NCI-H2081 (cell line): ENCODE measurements at places on chromosomes 6 and 20.

DNA sequence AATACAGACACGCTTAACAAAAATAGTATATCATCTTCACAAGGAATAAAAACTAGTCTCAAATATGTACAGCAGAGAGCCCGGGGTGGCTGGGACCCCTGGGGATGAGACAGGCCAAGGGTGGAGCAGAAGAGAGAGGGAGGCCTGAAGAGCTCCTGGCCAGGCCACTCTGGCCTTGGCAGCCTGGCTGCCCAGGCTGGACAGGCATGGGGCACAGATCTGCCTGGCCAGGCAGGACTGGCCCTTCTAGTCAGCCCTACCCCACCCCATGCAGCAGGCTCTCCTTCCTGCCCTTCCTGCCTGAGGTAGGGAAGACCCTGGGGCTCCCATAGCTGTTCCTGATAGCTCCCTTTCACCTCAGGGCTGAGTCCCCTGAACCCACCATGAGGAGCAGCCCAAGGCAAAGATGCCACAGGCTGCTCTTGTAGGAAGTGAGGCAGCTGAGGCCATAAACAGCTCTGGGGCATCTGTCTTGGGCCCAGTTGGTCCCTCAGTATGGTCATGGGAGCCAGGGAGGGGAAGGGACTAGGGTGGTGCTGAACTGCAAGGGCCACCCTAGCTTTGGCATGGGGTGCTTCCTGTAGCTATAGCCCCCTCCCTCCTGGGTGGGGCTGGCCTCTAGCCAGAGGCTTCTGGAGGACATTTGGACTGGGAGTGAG lies 27.1 kb downstream of the COX4I2 start:
- DNase-seq = no peak

GRCh38 chr20:54165803-54166202 lies 8.0 kb downstream of the CYP24A1 start:
- DNase-seq = no peak

DNA sequence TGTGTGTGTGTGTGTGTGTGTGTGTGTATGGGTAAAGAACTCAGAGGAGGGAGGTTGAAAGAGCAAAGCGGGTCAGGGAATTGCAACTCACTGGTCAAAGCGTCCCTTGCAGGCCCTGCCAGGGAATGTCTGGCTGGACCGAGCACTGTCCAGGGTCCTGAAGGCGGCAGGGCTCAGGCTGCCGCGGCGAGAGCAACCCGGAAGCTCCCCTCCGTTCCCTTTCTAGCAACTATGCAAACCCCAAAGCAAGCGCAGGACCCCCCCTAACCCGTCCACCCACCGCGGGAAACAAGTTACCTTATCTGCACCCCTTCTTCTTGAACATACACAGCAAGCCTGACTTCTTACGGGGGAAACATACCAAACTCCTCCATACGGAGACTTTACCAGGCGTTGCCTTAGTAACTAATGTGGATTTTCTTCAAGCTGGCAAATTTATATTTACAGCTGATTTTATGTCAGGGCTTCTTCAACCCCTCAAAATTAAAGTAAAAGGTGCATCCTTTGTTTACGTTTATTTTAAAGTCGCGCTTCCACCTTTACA lies 538 bp upstream of the GRM1 start:
- DNase-seq = no peak

DNA sequence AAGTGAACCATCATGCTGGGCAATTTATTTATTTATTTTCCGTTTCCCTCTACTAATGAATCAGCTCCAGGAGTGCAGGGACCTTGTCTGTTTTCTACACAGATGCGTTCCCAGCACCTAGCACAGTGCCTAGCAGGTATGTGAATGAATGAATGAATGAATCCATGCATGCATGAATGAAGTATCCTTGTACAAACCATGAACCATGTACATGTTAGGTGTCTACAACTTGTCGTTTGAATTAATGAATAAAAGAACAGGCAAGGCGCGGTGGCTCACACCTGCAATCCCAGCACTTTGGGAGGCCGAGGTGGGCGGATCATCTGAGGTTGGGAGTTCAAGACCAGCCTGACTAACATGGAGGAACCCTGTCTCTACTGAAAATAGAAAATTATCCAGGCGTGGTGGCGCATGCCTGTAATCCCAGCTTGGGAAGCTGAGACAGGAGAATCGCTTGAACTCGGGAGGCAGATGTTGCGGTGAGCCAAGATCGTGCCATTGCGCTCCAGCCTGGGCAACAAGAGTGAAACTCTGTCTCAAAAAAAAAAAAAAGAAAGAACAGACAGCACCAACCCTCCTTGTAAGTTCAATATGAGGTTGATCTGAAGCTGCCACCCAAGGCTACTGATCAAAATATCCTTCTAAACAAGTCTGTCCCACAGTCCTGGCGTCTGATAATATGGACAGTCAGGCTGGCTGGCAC lies 27.3 kb upstream of the SLC9A8 start:
- DNase-seq = no peak

GRCh38 chr6:17836293-17836692 lies 129.6 kb upstream of the NUP153 start:
- no peak for DNase-seq

GRCh38 chr20:55437798-55438415 lies 567.4 kb downstream of the CBLN4 start:
- peak; percentile 81 for DNase-seq

GRCh38 chr6:140027219-140027618 lies 652.8 kb upstream of the CITED2 start:
- DNase-seq = no peak

DNA sequence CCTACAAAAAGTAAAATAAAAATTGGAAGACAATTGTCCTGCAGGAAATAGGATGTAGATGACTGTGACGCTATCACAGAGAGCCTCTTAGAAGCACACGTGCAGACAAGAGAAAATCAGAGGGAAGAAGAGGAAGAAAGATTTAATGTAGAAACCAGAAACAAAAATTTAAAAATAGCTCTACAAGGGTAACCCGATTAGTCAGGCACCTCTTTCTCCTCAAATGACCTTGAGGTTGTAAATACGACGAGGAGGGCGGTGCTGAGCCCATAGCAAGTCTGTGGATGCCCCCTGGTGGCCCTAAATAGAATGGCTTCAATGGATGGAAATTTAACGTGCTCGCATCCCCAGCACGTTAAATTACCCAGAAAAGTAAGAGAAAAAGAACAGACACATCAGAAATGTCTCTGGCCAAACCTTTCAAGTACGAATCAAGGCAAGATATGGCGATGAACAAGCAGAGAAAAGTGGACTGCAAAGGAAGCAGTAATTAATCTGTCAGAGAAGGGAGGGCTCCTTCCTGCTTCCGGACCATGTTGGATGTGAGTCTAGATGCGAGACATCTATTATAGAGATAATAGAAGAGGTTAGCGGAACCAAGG lies 4.2 kb upstream of the PRPH2 start:
- peak; percentile 77 for DNase-seq

- DNase-seq = no peak
Observed at GRCh38 chr6:137303441-137303840, 84.3 kb upstream of the IFNGR1 start.

DNA sequence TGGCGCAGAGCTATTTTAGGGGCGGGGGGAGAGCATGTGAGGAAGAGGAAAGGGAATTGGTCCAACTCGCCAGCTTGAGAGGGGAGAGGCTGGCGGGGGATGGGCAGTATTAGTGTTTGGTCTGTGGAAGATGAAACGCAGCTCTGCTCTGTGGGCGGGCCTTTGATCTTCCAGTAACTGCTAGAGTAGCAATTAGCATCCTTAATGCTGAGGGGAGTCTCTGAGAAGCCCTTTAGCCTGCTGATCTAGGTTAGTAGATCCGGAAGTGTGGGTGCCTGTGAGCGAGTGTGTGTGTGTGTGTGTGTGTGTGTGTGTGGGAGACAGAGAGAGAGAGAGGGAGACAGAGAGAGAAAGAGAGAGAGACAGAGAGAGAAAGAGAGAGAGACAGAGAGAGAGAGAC lies 117.2 kb upstream of the BACH2 start:
- no peak for DNase-seq

DNA sequence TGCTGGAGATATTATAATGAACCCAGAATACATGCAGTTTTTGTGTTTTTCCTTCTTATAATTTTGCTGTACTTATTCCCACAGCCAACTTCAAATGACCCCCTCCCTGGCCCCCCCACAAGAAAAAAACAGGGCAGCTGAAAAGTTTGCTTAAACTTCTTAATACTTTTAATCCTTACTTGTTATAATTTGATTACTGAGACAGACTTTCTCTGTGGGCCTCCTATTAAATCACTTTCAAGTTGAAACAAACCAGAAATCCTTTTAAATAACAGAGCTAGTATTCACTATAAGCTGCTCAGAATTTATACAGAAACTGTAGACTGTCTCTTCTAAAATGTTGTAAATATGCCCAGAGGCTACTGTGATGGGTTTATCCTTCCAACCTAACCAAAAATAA lies 106.3 kb downstream of the CENPW start:
- DNase-seq = no peak

DNA sequence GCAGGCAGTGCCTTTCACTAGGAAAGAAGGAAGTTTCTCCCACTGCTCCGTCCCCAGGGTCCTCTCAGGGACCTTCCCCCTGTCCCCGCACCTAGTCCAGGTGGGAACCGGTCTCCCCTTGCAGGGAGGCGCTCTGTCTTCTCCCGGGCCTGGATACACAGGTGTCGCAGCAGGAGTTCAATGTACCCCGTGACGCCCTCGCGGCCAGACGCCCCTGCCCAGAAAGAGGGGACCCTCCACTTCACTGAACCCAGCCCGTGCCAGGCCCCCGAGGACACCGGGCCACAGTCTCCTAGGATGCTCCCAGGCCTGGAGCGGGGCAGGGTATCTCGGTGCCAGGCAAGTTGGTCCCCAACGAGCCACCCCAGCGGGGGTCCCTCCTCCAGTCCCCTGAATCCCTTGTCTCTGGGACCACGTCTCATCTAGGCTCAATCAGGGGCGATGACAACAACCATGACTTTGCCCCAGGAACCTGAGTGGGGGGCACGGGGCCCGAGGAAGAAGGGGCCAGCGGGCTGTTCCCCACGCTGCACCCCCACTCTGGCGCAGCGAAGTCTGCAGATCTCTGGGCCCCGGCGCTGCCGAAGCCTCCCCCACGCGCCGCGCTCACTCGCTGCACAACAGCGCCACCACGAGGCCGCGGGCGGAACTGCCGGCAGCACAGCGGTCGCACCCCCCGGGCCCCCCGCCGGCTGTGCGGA lies 103.0 kb downstream of the EDN3 start:
- DNase-seq = no peak

DNA sequence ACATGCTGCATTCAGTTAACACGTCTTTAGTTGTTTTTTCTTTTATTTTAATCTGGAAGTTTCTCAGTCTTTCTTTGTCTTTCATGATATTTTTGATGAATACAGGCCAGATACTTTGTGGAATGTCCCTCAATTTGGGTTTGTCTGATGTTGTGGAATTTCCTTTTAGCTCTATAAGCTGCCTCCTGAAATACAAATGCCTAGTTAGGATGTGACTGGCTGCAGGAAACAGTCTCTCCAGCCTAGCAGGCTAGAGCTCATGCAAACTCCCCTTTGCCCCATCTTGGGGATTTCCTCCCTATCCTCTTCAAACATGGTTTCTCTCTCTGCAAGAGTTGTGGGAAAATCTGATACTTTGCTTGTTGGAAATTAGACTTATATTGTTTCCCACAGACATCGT lies 89.3 kb upstream of the JAG1 start:
- DNase-seq = no peak

GRCh38 chr6:130970839-130971410 lies 92.1 kb downstream of the EPB41L2 start:
- no peak for DNase-seq

GRCh38 chr6:69917834-69918233 lies 51.5 kb downstream of the COL19A1 start:
- no peak for DNase-seq

- DNase-seq = no peak
Observed at GRCh38 chr20:19851861-19852260, 93.8 kb downstream of the RIN2 start.

DNA sequence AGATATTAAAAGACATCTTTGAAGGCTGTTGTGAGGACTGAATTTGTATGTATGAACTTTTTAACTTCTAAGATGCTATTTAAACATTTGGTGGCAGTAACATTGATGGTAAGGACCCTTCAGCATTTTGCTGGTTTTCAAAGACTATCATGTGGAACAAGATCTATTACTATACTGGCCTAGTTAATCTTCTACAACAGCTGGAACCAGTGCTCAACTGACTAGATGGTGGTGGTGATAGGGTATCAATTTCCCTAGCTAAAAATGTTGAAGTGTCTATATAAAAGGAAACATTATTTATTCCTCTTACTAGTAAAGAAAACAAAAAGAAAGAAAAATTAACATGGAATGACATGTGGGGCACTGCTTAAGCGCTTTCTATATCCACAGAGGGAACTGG lies 195.7 kb downstream of the TASP1 start:
- no peak for DNase-seq
